ENCODE measurements at places on chromosomes 12 and 14.

DNA sequence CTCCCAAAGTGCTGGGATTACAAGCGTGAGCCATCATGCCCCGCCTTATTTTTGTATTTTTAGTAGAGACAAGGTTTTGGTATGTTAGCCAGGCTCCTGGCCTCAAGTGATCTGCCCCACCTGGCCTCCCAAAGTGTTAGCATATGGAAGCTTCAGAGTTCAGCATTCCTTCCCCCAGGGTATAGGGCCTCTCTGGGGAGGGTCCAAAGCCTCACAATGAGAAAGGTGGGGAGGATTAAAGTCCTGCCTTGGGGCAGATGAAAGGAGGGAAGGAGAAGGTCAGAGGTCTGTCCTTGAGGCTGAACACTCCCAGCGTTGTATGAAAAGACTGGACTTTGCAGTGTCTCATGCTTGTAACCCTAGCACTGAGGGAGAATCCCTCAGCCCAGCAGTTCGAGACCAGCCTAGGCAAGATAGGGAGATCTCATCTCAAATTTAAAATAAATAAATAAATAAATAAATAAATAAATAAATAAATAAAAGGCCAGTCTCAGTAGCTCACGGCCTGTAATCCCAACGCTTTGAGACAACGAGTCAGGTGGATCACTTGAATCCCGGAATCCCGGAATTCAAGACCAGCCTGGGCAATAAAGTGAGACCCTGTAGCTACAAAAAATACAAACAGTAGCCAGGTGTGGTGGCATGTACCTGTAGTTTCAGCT lies 22.0 kb upstream of the RCOR1 start:
- no peak for DNase-seq
- H3K4me1 ChIP-seq: no peaks in the 10 kb centered on the region
- H3K4me3 ChIP-seq: no peak overlapping the region
- H3K27me3 ChIP-seq: no peaks in the 10 kb centered on the region

GRCh38 chr12:53328043-53328435 lies 6.6 kb upstream of the AAAS start:
- no peaks in the 10 kb centered on the region for H3K27me3 ChIP-seq
- no peaks in the 10 kb centered on the region for H3K36me3 ChIP-seq
- no peak overlapping the region for H3K27ac ChIP-seq
- no peak for DNase-seq
- H3K4me3 ChIP-seq: no peak overlapping the region

- H3K36me3 ChIP-seq: no peaks in the 10 kb centered on the region
- H3K4me3 ChIP-seq: no peak overlapping the region
- peaks cover 8% of the 10 kb centered on the region for H3K4me1 ChIP-seq
- no peak overlapping the region for H3K27ac ChIP-seq
Observed at GRCh38 chr14:69318241-69318640, 58.3 kb downstream of the GALNT16 start.

DNA sequence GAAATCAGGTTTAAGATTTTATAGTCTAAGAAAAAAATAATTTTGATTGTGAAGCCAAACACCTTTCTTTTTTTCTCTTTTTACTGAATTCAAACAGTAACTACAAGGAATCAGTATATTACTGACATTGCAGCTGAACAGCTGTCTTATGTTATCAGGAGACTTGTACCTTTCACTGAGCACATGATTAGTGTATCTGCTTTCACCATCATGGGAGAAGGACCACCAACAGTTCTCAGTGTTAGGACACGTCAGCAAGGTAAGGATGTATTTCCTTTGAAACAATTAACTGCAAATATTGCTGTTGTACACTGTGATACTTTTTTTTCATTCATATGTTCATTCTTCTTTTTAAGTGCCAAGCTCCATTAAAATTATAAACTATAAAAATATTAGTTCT lies 50.8 kb downstream of the PTPRQ start:
- H3K4me3 ChIP-seq: no peak overlapping the region
- H3K36me3 ChIP-seq: no peaks in the 10 kb centered on the region
- H3K27me3 ChIP-seq: no peaks in the 10 kb centered on the region
- DNase-seq: no peak
- H3K4me1 ChIP-seq: no peaks in the 10 kb centered on the region

DNA sequence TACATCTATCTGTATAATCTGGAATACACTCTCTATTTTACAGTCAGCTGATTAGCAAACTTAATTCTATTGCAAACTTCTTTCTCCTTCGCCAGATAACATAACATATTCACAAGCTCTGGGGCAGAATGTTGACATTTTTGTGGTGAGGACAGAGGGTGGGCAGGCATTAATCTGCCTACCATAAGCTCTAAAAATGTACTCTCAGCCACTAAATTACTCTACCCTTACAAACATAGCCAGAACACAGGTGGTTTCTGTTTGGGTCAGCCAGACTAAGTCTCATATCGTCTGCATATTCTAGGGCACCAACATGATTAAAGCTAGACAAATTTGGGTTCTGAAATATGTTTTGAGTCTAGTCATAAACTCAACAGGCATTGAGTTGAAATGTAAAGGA lies 90.1 kb downstream of the SLC6A15 start:
- H3K4me1 ChIP-seq: no peaks in the 10 kb centered on the region
- H3K27ac ChIP-seq: no peak overlapping the region
- H3K4me3 ChIP-seq: no peak overlapping the region
- DNase-seq: no peak
- no peaks in the 10 kb centered on the region for H3K36me3 ChIP-seq

- H3K4me3 ChIP-seq: no peak overlapping the region
- DNase-seq: no peak
- no peaks in the 10 kb centered on the region for H3K27me3 ChIP-seq
- no peak overlapping the region for H3K27ac ChIP-seq
- H3K4me1 ChIP-seq: no peaks in the 10 kb centered on the region
Observed at GRCh38 chr12:24795699-24796347, 153.1 kb downstream of the BCAT1 start.

DNA sequence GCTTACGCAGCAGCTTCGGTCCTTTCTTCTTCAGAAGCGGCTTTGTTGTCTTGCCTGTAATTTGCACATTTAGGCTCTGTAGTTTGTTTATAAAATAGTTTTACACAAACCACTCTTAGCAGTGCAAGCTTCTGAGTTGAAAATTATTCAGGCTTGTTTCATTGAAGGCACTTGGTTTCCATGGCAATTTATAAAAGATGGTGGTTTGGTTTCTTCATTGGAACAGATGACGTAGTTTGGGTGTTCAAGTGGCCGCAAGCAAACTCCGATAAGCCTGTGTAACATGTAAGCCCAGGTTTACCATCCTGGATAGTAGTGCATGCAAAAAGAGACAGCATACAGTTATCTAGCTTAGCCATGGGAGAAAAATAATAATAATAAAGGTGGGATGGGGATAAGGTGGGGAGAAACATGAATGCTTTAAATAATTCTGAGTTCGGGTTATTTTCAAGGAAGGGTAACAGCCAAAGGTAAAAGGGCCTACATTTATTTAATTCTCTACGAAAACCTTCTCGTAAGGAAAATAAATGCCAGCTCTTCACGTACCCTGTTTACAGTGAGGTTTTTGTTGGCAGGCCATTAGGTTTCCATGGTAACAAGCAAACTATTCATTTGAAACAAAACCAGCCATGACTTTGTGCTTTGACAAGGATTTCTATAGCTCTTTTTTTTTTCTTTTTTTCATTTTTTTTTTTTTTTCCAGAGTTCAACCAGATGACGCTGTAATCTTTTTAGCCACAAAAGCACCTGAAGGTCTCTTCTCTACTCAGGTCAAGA lies 189.6 kb upstream of the RPL10L start:
- no peaks in the 10 kb centered on the region for H3K36me3 ChIP-seq
- no peak for DNase-seq
- no peaks in the 10 kb centered on the region for H3K27me3 ChIP-seq
- H3K4me1 ChIP-seq: no peaks in the 10 kb centered on the region
- no peak overlapping the region for H3K27ac ChIP-seq
- no peak overlapping the region for H3K4me3 ChIP-seq

DNA sequence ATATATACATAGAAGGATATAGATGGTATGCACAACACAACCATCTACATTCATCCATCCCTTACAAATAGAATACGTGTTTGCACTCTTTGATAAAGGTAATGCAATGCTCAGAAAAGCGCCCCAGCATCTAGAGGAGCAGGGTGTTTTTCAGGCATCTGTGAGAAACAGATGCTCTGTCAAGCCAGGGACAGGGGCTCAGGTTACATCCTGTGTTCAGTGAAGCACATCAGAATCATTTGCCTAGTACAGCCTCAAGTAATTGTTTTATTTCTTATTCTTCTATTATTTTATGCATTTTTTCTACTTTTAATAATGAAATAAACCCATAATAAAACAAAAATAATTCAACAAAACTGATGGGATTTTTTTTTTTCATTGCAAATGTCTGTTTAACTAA lies 50.5 kb upstream of the HIF1A start:
- H3K4me1 ChIP-seq: no peaks in the 10 kb centered on the region
- no peaks in the 10 kb centered on the region for H3K36me3 ChIP-seq
- no peak for DNase-seq
- H3K27me3 ChIP-seq: no peaks in the 10 kb centered on the region
- no peak overlapping the region for H3K4me3 ChIP-seq

DNA sequence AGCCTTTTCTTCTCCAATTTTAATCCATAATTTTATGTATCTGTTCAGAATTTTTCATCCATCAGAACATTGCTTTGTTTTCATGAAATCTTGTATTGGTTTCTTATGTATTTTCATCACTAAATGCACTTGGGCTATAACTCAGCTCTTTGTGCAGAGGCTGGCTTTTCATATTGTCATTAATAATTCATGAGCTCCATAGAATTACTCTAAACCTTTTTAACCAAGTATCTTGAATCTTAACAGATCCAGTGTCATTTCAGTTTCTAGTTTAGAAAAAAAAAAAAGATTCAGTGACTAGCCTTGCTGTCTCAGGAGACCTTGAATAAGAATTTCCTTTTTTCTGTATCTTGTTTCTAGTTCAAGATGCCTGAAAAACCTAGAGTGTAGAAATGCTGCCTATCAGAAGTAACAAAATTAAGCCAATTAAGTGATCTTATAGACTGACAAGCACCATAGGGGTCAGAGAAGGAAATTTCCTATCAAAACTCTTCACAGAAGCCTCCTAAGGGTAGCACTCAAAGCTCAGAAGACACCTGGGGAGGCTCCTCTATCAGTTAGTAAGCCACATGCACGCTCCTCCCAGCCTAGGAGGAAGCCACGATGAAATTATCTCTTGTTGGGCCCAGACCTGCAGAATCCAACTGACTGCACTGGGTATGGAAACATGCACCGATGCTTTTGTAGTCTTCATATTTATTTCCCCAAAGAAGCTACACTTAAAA lies 163.4 kb downstream of the KICS2 start:
- no peaks in the 10 kb centered on the region for H3K27me3 ChIP-seq
- no peak overlapping the region for H3K27ac ChIP-seq
- peaks cover 6% of the 10 kb centered on the region for H3K4me1 ChIP-seq
- H3K36me3 ChIP-seq: no peaks in the 10 kb centered on the region
- no peak for DNase-seq

DNA sequence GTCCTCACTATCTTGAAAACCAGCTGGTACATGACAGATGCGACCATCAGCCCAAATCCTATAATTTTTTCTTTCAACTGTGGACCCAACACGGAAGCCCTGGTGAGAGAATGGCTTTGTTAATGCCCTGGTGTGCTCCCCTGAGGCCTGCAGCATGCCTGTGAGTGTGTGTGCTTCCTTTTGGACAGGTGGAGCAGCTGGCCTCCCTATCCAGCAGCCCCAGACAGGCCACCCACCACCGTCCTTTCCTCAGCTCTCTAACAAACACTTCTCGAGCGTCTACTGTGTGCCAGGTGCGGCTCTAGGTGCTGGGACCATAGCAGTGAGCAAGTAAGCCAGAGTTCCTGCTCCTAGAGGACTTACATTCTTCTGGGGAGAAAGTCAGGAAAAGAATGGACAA lies 78.9 kb upstream of the GZMB start:
- no peaks in the 10 kb centered on the region for H3K27me3 ChIP-seq
- no peak for DNase-seq
- no peak overlapping the region for H3K27ac ChIP-seq
- no peaks in the 10 kb centered on the region for H3K36me3 ChIP-seq

- no peak overlapping the region for H3K27ac ChIP-seq
- DNase-seq: no peak
- no peaks in the 10 kb centered on the region for H3K36me3 ChIP-seq
- no peaks in the 10 kb centered on the region for H3K4me1 ChIP-seq
- H3K4me3 ChIP-seq: no peak overlapping the region
Observed at GRCh38 chr14:88961214-88961613, 136.8 kb downstream of the TTC8 start.

DNA sequence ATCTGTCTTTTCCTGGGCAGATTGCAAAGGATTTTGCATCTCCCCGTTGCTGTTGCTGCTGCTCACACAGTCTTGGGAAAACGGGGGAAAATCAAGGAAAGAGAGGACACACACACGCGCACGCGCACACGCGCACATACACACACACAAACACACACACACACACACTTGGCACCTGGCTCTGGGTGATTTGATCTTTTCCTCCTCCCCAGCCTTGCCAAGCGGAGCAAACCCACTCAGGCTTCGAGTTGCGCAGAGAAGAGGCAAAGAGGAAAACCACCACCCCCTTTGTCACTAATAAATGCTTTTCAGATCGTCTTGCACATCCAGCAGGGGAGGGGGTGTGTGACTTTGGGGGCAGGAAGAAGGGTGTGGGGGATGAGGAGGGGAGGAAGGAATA lies 965 bp upstream of the NOS1 start:
- no peaks in the 10 kb centered on the region for H3K4me1 ChIP-seq
- H3K27me3 ChIP-seq: no peaks in the 10 kb centered on the region
- no peak overlapping the region for H3K27ac ChIP-seq
- no peak overlapping the region for H3K4me3 ChIP-seq
- no peaks in the 10 kb centered on the region for H3K36me3 ChIP-seq

DNA sequence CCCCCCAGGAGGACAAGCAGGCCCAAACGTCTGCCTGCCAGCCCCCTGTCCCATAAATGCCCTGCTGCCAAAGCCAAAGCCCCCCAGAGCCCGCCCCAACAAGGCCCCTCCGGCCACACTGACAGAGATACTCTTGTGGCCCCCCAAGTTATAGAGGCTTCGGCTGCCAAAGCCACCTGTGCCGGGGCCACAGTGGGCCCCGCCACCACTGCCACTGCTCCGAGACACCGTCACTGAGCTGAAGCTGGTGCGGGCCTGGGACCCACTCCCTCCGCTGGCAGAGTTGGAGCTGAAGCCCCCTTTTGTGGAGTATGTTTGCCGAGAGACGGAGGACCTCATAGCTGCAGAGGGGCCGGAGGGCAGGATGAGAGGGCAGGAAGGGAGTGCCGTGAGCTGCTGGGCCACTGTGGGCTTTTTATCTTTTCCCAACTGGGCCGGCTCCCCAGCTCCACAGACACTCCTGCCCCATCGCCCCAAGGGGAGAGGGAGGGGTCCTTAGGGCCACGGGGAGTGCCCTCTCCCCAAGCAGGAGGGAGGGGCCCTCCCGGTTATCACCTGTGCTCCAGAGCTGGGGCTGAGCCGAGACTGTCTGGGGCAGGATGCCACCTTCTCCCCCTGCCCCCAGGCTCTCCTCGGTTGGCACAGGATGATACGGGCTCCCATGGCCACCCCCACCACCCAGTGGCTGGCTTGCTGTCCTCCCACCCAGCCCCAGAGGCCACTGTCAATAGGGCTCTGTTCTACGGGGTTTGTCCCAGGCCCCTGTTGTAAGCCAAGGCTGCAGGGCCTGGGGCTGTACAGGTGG lies at the start of gene KRT79:
Gene KRT79, minus strand, starts transcription at position 390 of the 805 bp plus-strand sequence. Its CDS starts 51 bp downstream, at position 339.
- no peak within 1 kb of the TSS for H3K27ac ChIP-seq
- DNase-seq: no peak
- no peak within 1 kb of the TSS for H3K4me3 ChIP-seq
- H3K36me3 ChIP-seq: no peaks in the 10 kb centered on the region

GRCh38 chr12:56143217-56143616 lies 9.2 kb upstream of the MYL6B start:
- no peaks in the 10 kb centered on the region for H3K27me3 ChIP-seq
- H3K4me1 ChIP-seq: peaks cover 17% of the 10 kb centered on the region
- H3K36me3 ChIP-seq: no peaks in the 10 kb centered on the region

GRCh38 chr12:30795410-30796312 lies 40.9 kb upstream of the CAPRIN2 start:
- peak; percentile 34 for DNase-seq
- H3K27ac ChIP-seq: no peak overlapping the region
- H3K36me3 ChIP-seq: no peaks in the 10 kb centered on the region
- H3K4me3 ChIP-seq: peak overlapping the region; percentile 67
